NCI-H1930 (cell line): ENCODE measurements at places on chromosomes 7 and 10.

- no peak for DNase-seq
Observed at GRCh38 chr7:80922253-80923049, 3.6 kb upstream of the SEMA3C start.

- DNase-seq: no peak
Observed at GRCh38 chr7:18102576-18102975, 74.9 kb upstream of the PRPS1L1 start.

DNA sequence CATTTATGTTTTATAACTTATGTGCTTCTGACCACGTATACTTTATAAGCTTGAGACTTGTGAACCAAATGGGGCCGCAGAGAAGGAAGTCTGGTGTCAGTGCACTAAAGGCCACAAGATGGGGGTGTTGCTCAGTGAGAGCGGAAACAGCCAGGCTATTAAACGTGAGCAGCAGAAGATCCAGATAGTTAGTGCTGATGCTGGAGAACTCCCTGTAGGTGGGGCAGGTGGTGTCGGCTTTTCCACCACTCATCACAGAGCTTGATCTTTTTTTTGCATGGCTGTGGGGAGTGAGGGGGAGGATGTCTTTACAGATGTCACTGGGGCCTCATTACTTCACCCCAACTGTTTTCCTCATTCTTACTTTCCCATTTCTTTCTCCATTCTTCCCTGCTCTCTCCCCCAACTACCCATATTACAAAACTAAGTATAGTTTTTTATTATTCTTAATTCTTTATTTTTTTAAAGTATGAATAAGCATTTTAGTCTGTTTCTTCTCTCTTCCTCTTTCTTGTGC is 34.7 kb downstream of the ACADSB start:
- peak; percentile 52 for DNase-seq

DNA sequence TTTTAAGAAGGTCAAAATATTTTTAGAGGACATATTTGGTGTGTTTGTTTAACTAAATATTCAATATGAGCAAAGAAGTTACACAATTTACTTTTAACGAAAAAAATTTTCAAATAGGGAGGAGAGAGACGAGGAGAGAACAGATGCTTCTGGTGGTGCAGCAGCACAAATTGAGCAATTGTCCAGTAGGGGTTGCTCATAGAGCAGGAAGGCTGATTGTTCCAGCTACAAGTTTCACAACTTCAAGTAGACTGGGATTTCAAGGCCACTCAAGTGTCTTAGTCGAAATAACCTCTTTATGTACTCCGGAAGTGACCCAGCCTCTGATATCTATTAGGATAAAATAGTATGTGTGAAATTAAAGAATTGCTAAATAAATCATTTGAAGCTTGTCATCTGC is 197.9 kb downstream of the HDAC9 start:
- no peak for DNase-seq
